ENCODE measurements at places on chromosomes 11 and 22.
A peak's percentile ranks its signal among the peaks of the same experiment; 100 is the strongest.

DNA sequence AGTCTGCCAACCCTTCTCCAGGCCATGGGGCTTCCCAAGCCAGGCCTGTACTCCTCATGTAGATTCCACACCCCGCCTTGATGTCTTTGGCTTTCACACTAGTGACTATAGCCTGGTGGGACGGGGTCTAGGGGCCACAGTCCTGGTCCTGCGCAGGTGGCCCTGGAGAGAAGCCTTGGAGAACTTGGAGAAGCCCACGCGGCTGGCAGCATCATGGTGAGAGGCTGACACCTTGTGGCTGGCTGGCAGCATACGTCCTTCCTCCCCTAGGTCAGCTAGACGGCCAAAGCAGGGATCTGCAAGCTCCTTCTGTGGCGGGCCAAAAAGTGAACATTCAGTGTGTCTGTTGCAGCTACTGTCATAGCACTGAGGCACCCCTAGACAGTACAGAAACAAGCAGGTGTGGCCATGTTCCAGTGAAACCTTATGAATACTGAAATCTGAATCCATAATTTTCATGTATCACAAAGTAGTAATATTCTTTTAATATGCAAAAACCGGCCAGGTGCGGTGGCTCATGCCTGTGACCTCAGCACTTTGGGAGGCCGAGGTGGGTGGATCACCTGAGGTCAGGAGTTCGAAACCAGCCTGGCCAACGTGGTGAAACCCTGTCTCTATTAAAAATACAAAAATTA, 42.0 kb downstream of the FAM83F start:
- DNase-seq, result peak; percentile 65

GRCh38 chr11:80034801-80035200, 594.0 kb upstream of the TENM4 start:
- DNase-seq, result no peak

- no peak for DNase-seq
Observed at GRCh38 chr11:74466916-74467885, at the start of gene KCNE3. TSS of gene KCNE3 (minus strand) at chr11:74467549. CDS start at chr11:74457563, 9,986 bp downstream.

- DNase-seq, result peak; percentile 33
Observed at GRCh38 chr22:37053310-37054055, 1.9 kb downstream of the KCTD17 start.

GRCh38 chr11:94031625-94032024, 10.5 kb downstream of the HEPHL1 start:
- no peak for DNase-seq

- DNase-seq, result no peak
Observed at GRCh38 chr11:47489395-47489755, 40.4 kb upstream of the RAPSN start.

- DNase-seq, result no peak
Observed at GRCh38 chr22:50544078-50544745, 1.5 kb upstream of the KLHDC7B start.

- peak; percentile 68 for DNase-seq
Observed at GRCh38 chr22:48536541-48537342, 1290.9 kb downstream of the BRD1 start.

DNA sequence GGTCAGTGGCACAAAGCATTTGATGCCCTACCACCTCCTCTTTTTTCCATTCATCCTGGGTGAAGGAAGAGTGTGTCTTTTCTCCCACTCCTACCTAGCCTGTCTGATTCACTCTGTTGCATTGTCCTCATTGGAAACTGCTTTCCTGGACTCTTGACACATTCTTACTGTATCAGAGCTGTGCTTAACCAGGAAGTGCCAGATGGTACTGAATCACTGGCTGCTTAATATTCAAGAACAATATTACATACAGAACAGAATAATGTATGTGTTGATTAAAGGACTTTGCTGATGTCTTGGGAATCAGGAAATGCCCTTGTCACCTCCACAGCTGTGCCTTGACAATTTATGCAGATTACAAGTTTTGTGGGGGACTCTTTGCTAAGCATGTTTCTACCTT, 44.4 kb downstream of the SVIP start:
- DNase-seq, result no peak

- peak; percentile 76 for DNase-seq
Observed at GRCh38 chr11:105609832-105610781, at the start of gene GRIA4. TSS of gene GRIA4 (plus strand) at chr11:105610073. CDS start at chr11:105610998, 925 bp downstream.

- no peak for DNase-seq
Observed at GRCh38 chr11:110308071-110308470, 11.7 kb upstream of the RDX start.

- DNase-seq, result no peak
Observed at GRCh38 chr11:76626921-76627401, 43.6 kb downstream of the LRRC32 start.

DNA sequence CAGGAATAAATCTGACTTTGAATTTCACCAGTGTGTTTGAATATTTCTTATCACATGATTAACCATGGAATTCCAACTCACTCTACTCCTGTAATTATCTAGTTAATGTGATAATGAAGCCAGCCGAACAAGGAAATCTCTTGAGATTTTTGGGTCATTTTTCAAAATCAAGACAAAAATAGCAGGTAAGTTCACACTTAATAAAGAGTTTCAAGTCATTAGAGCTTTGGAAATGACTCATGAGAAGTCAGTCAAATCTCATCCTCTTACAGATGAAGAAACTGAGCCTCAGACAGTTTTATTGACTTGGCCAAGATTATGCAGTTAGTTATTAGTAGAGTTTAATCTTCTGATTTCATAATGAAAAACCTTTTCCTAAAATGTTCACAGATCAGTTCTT, 148.8 kb downstream of the ARHGAP42 start:
- no peak for DNase-seq

DNA sequence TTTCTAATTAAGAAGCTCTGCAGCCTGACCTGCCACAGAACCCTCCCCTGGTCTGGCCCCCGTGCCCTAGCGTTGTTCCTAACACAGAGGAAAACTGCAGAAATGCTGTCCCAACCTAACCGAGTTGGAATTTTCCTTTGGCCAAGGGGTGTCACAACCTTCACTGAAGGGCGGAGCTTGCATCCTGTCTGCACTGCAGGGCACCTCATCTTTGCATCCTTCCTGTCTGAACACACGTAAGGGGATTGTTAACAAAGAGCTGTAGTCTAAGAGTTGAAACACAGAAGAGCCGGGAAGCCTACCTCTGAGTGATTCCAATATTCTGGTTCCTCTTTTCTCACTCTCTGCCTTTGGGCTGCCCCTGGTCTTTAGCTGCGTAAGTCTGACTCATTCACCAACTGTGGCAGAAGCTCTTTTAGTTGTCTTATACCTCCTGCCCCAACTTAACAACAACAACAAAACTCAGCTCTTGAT, 1.6 kb downstream of the DIXDC1 start:
- peak; percentile 22 for DNase-seq

DNA sequence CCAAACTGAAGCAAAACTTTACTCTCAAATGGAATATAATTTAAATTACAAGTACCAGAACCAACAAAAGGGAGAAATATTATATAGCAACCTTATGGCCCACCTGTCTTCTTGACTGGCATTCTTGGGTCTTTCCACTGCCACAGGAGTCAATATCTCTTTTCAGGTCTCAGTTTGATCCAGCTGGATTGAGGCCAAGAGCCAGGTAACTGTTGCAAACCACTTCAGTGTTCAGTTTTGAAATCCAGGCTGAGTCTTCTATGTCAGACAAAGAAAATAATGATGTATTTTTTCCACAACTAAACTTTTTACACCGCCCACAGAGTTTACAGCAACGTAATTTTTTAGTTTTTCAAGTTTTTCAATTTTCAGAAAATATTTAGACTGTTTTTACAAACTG, 648 bp downstream of the DLG2 start:
- DNase-seq, result no peak

GRCh38 chr22:45774001-45774670, 102.5 kb downstream of the ATXN10 start:
- DNase-seq, result no peak

GRCh38 chr22:23394525-23395326, 185.4 kb downstream of the IGLL1 start:
- DNase-seq, result no peak

GRCh38 chr22:23862103-23862502, 4.4 kb downstream of the SLC2A11 start:
- no peak for DNase-seq

GRCh38 chr22:49272546-49273125, 555.0 kb downstream of the BRD1 start:
- no peak for DNase-seq

GRCh38 chr11:44029507-44029845, 18.3 kb upstream of the ACCSL start:
- DNase-seq, result no peak

- DNase-seq, result no peak
Observed at GRCh38 chr11:8597182-8597581, 3.2 kb upstream of the STK33 start.

All from nucleus accumbens (tissue), 56 donors.